ENCODE measurements at places on chromosomes 2 and 18.

- H3K4me1 ChIP-seq, result no peaks in the 10 kb centered on the region
- H3K36me3 ChIP-seq, result no peaks in the 10 kb centered on the region
- no peak for DNase-seq
- no peak overlapping the region for H3K4me3 ChIP-seq
These were observed 240.4 kb downstream of the PLCL1 start for GRCh38 chr2:198044777-198045176.

GRCh38 chr2:212427638-212428037 is 111.0 kb downstream of the ERBB4 start:
- H3K27me3 ChIP-seq, result no peaks in the 10 kb centered on the region
- no peak for DNase-seq
- no peak overlapping the region for H3K4me3 ChIP-seq
- H3K27ac ChIP-seq, result no peak overlapping the region

GRCh38 chr2:91442246-91442905 is 2750.9 kb downstream of the RPIA start:
- no peaks in the 10 kb centered on the region for H3K4me1 ChIP-seq
- DNase-seq, result no peak
- H3K36me3 ChIP-seq, result no peaks in the 10 kb centered on the region
- H3K27ac ChIP-seq, result no peak overlapping the region
- no peak overlapping the region for H3K4me3 ChIP-seq

DNA sequence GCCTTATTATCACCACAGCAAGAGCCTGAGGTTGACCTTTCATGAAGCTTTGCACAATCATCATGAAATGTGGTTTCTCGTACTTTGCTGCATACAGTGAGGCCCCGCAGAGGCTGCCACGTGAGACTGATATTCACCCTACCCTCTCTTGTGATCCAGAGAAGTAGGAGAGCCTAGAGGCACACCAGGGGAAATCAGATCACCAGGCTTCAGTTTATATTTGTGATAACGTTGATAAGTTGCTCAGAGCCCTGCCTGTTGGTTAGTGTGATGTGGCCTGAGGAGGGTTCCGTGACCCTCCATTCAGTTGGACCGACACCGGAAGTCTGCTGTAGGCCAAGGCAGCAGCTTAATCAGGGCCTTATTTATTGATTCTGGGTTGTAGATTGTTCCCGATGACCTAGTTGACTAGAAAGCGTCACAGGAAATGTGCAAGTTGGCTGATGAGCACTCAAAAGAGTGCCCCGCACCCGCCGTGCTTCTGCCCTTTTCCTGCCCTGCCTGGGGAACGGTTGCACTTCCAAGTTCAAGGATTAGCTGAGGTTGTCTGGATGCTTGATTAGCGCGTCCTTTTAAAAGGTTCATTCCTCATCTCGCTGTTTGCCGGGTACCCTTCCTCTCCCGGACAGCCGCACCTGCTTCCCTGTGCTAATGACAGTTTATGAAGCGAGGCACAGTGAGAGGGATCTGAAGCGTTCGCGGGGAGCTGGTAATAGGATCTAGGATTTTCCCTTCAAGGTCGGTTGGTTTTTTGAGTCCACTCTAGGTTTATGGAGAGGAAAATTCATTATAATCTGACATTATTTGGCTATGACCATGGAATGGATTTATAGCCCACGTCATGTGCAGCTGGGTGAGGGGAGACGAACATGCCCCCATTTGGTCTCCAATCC is 146.4 kb downstream of the SH3RF3 start:
- no peak for DNase-seq
- H3K27ac ChIP-seq, result no peak overlapping the region
- H3K36me3 ChIP-seq, result no peaks in the 10 kb centered on the region
- H3K27me3 ChIP-seq, result no peaks in the 10 kb centered on the region
- H3K4me1 ChIP-seq, result no peaks in the 10 kb centered on the region
- no peak overlapping the region for H3K4me3 ChIP-seq

DNA sequence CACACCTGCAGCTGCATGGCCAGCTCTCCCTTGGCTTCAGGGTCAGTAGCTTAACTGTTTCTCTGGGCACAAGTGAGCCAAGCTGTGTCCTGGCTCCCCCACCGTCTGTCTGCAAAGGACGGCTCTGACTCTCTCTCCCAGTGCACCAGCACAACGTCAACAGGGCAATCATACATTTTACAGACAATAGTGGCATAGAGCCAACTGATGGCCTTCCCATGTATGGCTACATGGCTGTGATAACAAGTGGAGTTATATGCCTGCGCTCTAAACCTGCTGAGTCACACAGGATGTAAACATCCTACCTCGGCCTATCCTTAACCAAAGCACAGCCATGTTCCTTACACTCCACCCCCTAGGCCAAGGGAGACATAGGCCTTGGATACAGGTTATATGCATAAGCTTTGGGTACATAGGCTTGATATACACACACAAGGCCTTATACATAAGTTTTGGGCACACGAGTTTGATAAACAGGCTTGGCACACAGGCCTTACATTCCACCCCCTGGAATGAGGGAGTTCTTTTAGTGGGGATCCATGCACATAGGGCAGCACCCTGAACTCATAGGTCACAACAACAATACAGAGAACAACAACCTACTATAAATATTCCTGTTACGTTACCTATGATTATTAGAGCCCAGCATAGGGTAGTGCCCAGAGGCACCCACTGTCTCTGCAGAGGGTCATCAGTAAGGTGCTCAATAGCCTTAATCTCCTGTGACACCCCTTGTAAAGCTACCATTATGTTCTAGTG is 17.7 kb downstream of the PHOSPHO2 start:
- H3K4me1 ChIP-seq, result peaks cover 13% of the 10 kb centered on the region
- no peak overlapping the region for H3K27ac ChIP-seq
- no peaks in the 10 kb centered on the region for H3K36me3 ChIP-seq
- no peaks in the 10 kb centered on the region for H3K27me3 ChIP-seq
- DNase-seq, result no peak

DNA sequence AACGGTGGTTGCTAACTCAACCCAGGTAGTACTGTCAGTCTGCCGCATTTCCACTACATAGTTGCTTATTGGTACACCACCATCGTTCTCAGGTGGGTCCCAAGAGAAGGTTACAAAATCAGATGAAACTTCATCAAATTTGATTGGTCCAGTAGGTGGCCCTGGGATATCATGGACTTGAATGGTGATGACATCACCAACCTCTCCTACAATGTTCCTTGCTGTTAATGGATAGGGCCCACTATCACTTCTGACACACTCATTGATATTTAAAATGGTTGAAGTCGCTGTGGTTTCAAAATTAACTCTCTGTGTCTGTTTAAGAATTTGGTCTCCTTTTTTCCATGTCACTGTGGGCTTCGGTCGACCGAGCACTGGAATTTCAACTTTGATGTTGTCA is 94.5 kb downstream of the PLEKHA3 start:
- H3K4me3 ChIP-seq, result no peak overlapping the region
- no peak for DNase-seq
- no peaks in the 10 kb centered on the region for H3K27me3 ChIP-seq
- H3K27ac ChIP-seq, result no peak overlapping the region

GRCh38 chr2:172693037-172693436 is 42.6 kb upstream of the RAPGEF4 start:
- no peaks in the 10 kb centered on the region for H3K27me3 ChIP-seq
- no peak overlapping the region for H3K4me3 ChIP-seq
- H3K4me1 ChIP-seq, result peaks cover 22% of the 10 kb centered on the region
- peak; percentile 99 for DNase-seq
- H3K36me3 ChIP-seq, result no peaks in the 10 kb centered on the region

- H3K27me3 ChIP-seq, result peaks cover 13% of the 10 kb centered on the region
- no peak for DNase-seq
- H3K27ac ChIP-seq, result no peak overlapping the region
- H3K4me1 ChIP-seq, result no peaks in the 10 kb centered on the region
- no peak overlapping the region for H3K4me3 ChIP-seq
These were observed 89.4 kb upstream of the FHL2 start for GRCh38 chr2:105488285-105488684.

DNA sequence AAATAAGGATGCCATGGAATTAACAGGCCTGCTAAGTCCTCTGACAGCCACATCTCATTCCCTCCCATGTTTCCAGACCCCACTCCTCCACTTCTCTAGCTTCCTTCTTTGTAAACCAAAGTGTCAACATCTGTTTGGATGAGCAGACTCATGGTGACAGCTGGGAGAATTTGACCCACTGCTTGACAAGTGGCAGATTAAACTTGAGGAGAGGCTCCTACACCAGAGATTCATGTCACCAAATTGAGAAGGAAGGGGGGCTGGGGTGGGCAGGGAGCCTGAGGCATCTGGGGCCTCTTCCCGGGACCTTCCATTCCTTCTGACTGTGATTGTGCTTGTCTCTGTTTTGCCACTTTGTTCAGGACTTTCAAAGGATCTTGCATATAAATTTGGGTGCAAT is 41.0 kb upstream of the IGFBP5 start:
- no peaks in the 10 kb centered on the region for H3K36me3 ChIP-seq
- H3K27me3 ChIP-seq, result no peaks in the 10 kb centered on the region
- H3K4me3 ChIP-seq, result no peak overlapping the region
- H3K4me1 ChIP-seq, result peaks cover 13% of the 10 kb centered on the region

DNA sequence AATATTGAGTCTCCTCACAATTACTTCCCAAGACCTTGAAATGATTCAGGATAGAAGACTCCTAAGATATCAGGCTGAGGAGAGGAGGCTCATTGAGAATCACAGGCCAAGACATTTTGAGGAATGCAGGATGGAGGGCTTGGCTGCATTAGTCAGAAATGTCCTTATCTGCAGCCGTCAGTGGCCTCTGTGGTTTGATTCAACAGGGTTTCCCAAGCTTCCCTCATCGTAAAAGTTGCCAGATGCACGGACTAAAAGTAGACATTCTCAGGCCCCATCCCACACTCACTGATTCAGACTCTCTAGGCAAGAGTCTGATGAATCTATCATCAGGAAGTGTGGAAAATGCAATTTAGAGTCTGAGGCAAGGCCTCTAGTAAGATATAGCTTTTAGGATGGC is 34.0 kb upstream of the TMEM178A start:
- H3K36me3 ChIP-seq, result no peaks in the 10 kb centered on the region
- H3K4me3 ChIP-seq, result no peak overlapping the region
- H3K4me1 ChIP-seq, result peaks cover 3% of the 10 kb centered on the region
- no peak overlapping the region for H3K27ac ChIP-seq
- no peaks in the 10 kb centered on the region for H3K27me3 ChIP-seq

- H3K27ac ChIP-seq, result no peak overlapping the region
- peaks cover 3% of the 10 kb centered on the region for H3K4me1 ChIP-seq
- H3K4me3 ChIP-seq, result no peak overlapping the region
- DNase-seq, result no peak
These were observed 240.4 kb downstream of the IKZF2 start for GRCh38 chr2:212911011-212911410.

DNA sequence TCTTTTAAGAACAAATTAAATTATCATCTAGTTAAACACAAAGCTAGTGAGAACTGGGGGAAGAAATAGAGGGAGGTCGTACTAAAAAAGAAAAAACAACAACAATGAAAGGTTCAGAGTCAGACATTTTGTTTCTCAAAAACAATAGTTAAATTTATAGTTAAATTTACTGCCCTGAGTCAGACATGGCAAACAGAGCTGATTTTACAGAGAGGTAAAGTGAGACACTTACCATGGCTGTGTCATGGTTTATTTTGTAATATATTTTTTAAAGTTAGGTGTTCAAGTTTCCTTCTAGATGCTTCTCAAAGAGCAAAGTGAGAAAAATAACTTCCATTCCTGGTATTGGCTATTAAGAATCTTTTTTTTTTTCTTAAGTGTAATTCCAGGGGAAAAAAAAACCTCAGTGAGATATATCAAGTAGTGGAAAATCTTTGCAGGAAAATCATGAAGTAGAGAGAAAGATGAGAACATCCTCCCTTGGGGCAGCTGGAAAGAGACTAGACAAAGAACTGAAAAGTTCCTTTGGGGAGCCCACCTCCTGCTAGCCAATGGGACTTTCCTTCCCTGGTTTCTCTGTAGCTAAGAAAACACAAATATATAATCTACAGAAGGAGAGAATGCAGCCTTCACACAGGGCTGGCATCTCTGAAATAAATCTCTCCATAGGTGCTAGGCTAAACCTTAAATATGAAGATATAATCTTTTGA is 12.3 kb downstream of the KLF7 start:
- H3K36me3 ChIP-seq, result no peaks in the 10 kb centered on the region
- H3K27ac ChIP-seq, result no peak overlapping the region
- DNase-seq, result no peak
- H3K4me1 ChIP-seq, result peaks cover 11% of the 10 kb centered on the region
- H3K4me3 ChIP-seq, result no peak overlapping the region

GRCh38 chr18:10579079-10579867 is 53.4 kb downstream of the NAPG start:
- peak; percentile 22 for DNase-seq
- H3K27ac ChIP-seq, result no peak overlapping the region
- H3K36me3 ChIP-seq, result no peaks in the 10 kb centered on the region
- H3K4me1 ChIP-seq, result peaks cover 7% of the 10 kb centered on the region

GRCh38 chr2:100279586-100280534 is 42.4 kb downstream of the LONRF2 start:
- H3K36me3 ChIP-seq, result no peaks in the 10 kb centered on the region
- H3K4me1 ChIP-seq, result no peaks in the 10 kb centered on the region
- H3K4me3 ChIP-seq, result no peak overlapping the region
- H3K27me3 ChIP-seq, result no peaks in the 10 kb centered on the region
- no peak for DNase-seq

GRCh38 chr2:215531284-215531683 is 95.4 kb upstream of the FN1 start:
- DNase-seq, result peak; percentile 92
- H3K4me1 ChIP-seq, result peaks cover 10% of the 10 kb centered on the region
- peak overlapping the region; percentile 87 for H3K27ac ChIP-seq

DNA sequence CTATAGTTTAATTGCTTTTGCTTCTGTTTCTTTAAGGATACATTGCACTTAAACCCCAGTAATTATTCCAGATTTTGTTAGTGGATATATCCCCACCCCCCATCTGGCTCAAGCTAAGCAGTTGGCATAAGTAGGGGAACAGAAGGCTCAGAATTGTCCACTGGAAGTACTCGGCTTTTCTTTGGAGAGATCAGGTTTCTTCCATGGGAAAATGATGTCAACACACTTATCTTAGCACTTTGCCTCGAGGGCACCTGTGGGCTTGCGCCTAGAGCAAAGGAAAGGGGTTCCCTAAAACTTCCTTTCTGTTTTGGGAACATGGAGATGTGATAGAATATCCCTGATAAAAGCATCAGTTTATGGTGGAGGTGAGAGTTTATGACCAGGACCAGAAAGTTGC is 130.6 kb downstream of the FMNL2 start:
- peaks cover 2% of the 10 kb centered on the region for H3K4me1 ChIP-seq
- H3K27me3 ChIP-seq, result no peaks in the 10 kb centered on the region
- no peak overlapping the region for H3K4me3 ChIP-seq
- peak; percentile 29 for DNase-seq
- H3K36me3 ChIP-seq, result no peaks in the 10 kb centered on the region

DNA sequence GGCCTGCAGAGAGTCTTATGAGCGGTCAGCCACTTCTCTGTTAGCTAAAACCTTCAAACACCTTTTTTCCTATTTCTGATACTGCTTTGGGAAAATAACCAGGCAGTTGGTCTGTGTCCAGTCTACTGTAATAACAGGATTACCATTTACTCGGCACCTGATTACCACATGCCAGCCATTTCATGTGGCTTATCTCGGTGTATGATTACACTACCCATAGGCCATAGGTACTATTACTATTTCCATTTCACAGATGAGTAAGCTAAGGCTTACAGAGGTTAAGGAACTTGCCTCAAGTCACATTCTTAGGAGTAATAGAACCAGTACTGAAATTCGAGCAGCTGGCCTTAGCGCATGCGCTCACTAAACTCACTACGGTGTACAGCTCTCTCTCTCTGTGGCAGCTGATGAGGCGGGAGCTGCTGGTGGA is 147.2 kb upstream of the L3MBTL4 start:
- DNase-seq, result no peak
- no peaks in the 10 kb centered on the region for H3K4me1 ChIP-seq
- no peak overlapping the region for H3K4me3 ChIP-seq
- no peak overlapping the region for H3K27ac ChIP-seq
- H3K27me3 ChIP-seq, result no peaks in the 10 kb centered on the region
- H3K36me3 ChIP-seq, result no peaks in the 10 kb centered on the region

GRCh38 chr18:13401404-13401803 is 182.8 kb downstream of the LDLRAD4 start:
- DNase-seq, result no peak
- no peak overlapping the region for H3K4me3 ChIP-seq
- no peaks in the 10 kb centered on the region for H3K27me3 ChIP-seq
- H3K36me3 ChIP-seq, result no peaks in the 10 kb centered on the region
- no peaks in the 10 kb centered on the region for H3K4me1 ChIP-seq
